ENCODE measurements at places on chromosomes 7 and 10.

GRCh38 chr10:107914450-107915214 is 750.1 kb upstream of the SORCS1 start:
- DNase-seq = no peak

- no peak for DNase-seq
These were observed 5.3 kb downstream of the BMI1 start for GRCh38 chr10:22326145-22326702.

- DNase-seq = no peak
These were observed 16.4 kb upstream of the PROSER2 start for GRCh38 chr10:11806706-11807105.

- DNase-seq = no peak
These were observed 213.8 kb downstream of the MGMT start for GRCh38 chr10:129680661-129681344.

GRCh38 chr7:127359011-127359410 is 33.5 kb downstream of the ZNF800 start:
- DNase-seq = no peak

Measured in GM12864 (cell line).